NCI-H1417 (cell line): ENCODE measurements at places on chromosomes 6 and 20.

GRCh38 chr6:154167126-154167525 lies 128.1 kb downstream of the OPRM1 start:
- DNase-seq = peak; percentile 30

DNA sequence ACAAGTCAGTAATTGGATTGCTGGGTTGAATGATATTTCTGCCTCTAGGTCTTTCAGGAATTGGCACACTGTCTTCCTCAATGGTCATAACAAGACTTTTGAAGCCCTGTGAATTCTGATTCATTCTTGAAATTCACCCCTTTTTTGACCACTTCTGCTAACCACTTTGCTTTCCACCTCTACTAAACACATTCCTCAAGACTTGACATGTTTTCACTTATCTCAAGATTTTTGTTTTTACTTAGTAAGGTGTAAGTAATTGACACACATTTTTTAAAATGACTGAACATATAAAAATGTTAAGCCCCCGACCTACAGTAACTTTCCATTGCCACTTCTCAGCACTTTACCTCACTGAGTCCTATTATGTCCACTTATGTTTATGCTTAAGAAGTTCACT lies 239.1 kb downstream of the GRM1 start:
- DNase-seq = no peak

DNA sequence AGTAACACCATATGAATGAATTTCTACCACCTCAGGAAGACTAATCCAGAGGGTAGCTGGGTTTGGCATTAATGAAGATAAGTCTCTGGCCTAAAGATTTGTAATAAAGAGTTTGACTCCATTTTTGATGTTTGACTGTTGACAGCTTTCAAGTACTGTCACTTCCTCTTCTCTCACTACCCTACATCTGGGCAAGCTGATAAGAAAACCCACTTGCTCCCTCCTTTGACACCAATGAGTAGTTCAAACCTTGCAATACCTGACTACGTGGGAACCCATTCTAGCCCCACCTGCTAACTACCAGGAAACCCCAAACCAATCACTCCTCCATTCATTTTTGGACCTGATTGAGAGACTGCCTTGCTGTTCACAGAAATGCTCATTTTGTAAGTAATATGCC lies 621.5 kb downstream of the TENT5A start:
- DNase-seq = no peak

GRCh38 chr20:36794116-36794474 lies 20.5 kb upstream of the DSN1 start:
- no peak for DNase-seq

- no peak for DNase-seq
Measured at GRCh38 chr6:168525926-168526630, 85.1 kb downstream of the SMOC2 start.

DNA sequence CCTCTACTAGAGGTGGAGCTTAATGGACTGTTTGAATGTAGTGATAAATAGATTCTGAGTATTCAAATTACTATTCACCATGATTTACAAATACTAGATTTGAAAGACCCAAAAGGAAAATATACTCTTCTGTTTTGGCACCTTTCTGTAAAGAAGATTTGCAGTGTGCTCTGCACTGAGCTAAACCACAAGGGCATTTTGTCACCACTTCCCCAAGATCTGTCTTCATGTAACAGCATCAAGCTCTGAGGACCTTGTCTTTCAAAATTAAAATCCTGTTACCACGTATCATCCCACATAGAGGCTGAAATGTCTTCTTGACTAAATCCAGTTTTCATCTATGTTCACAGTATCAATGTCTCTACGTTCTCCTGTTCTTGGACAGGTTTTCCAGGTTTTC lies 3.3 kb upstream of the PGK2 start:
- DNase-seq = no peak

GRCh38 chr6:167910652-167911051 lies 83.9 kb downstream of the AFDN start:
- DNase-seq = no peak

- DNase-seq = no peak
Measured at GRCh38 chr6:120451508-120451907, 882.8 kb downstream of the TBC1D32 start.

GRCh38 chr6:53175027-53175426 lies 26.4 kb upstream of the GCM1 start:
- no peak for DNase-seq

DNA sequence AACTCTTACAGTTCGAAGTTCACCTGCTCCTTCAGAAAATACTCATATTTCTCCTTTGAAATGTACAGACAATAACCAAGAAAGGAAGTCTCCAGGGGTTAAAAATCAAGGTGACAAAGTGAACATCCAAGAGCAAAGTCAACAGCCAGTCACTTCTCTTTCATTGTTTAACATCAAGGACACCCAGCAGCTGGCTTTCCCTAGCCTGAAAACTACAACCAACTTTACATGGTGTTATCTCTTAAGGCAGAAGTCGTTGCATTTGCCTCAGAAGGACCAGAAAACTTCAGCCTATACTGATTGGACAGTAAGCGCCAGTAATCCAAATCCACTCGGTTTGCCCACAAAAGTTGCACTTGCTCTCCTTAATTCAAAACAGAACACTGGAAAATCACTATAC lies 113.3 kb downstream of the HIVEP1 start:
- DNase-seq = no peak

- no peak for DNase-seq
Measured at GRCh38 chr20:14845199-14846160, 508.1 kb upstream of the FLRT3 start.

DNA sequence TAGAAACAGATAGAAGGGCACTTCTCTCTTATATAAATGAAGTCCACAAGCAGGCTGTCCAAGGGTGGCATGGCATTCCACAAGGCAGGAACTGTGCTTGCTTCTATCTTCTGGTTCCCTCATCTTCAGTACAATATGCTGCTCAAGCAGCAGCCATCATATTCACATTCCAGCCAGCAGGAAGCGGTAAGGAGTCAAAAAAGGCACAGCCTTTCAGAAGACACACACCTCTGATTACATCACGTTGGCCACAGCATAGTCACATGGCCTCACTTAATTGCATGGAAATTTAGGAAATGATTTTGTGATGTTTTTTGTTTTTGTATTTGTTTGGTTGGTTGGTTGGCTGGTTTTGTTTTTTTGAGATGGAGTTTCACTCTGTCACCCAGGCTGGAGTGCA lies 19.0 kb downstream of the REM1 start:
- DNase-seq = peak; percentile 18

DNA sequence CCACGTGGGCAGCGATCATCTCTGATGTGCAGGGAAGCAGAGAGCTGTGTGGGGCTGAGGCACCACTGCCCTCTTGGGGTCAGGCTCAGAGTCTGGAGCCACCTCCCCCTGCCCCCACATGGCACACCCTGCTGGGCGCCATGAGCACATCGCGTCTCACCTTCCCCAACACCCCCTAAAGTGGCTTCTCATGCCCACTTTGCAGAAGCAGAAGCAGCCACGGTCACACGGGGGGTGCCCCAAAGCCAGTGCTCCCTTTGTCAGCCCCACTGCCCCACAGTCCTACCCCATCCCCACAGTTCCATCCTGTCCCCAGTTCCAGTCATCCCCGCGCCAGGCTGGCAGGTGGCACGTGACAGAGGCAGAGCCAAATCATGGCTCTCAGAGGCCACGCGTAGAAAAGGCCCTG lies 19.5 kb downstream of the SDCBP2 start:
- DNase-seq = no peak

- DNase-seq = no peak
Measured at GRCh38 chr6:147204843-147205311, 660 bp downstream of the STXBP5 start.

DNA sequence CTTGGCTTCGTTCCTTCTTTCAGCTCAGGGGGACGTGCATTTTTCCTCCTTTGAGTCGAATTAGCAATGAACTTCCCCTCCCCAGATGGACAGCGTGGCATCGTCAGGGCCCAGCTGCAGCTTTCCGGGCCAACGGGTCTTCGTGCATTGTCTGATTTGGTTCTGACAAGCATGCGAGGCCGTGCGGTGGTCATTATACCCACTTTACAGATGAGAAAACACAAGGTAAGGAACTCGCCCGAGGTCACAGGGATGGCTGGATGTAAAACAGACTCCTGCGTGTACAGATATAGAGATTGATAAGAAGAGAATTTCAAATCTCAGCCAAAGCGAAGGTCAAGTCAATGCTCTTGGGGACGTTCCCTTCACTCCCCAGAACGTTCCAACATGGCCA lies 187.6 kb upstream of the SULF2 start:
- DNase-seq = no peak

DNA sequence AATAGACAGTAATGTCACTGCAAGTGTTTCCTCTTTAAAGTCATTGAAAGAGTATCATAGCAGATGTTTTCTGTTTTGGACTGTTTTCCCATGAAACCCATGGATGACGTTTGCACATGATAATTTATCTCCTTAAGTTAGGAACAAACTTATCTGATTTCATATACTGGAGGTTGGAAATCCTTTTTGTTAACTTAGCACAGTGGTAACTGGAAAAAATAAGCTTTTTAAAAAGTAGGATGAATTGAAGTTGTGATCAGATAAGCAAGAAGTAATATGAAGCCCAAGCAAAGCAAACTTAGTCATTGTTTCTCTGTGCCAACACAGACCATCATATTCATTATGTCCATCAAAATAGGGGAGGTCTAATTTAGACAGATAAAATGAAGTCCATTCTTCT lies 61.6 kb downstream of the PLCB4 start:
- DNase-seq = no peak

DNA sequence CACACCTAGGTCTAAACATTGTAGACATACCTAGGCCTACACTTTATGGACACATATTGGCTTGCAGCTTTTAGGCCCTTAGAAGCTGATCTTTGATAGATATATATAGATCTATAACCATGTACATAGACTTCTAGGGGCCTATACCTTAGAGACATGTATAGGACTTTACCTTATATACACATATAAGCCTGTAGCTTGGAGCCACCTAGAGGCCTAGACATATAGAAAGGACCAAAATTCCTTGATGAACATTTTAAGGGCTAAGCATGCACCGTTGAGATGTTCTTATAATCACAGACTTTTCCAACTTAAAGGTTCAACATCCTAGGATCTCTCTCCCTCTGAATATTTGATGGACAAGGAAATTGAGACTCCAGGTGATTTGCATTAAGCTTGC lies 371.7 kb upstream of the SASH1 start:
- no peak for DNase-seq

DNA sequence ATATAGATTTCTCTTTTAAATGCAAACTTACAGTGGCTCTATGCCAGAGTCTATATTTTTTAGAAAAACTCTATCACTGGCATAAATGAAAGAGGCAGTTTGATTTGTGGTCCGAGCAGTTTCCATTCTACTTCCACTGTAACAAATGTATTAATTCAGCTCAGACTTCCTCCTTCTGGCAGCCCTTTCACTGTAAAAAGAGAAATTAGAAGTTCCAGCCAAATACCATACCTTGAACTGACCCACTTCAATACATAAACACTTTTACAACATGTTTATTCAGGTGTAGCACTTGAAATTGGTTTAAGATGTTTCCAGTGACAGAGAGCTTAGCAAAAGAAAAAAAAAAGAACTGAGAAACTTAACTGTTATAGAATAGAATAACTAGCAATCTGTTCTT lies 99.3 kb downstream of the BMP5 start:
- no peak for DNase-seq

- peak; percentile 59 for DNase-seq
Measured at GRCh38 chr6:159788753-159789376, 537 bp downstream of the TCP1 start.

DNA sequence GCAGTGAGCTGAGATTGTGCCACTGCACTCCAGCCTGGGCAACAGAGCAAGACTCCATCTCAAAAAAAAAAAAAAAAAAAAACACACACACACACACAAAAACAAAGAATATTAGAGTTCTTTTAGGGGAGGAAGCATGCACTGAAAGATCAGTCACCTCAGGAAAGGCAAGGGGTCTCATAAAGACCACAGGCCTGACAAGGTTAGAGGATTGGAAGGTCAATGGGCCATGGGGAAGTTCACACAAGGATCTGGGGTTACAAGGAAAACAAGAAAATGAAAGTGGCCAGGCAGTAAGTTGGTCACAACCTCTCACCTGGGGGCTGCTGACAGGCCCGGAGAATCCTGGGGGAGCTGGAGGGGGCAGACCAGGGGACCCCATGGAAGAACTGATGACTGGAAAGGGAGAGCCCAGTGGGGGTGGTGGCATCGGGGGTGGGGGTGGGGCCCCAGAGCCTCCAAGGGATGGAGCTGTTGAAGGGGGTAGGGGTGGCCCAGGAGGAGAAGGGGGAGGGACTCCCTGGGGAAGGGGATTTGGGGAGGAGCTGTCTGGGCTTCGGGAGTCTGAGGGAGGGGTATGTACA lies 1.5 kb downstream of the RXRB start:
- DNase-seq = no peak

GRCh38 chr20:41353530-41353929 lies 12.9 kb downstream of the LPIN3 start:
- DNase-seq = no peak

GRCh38 chr20:24577271-24577909 lies 108.0 kb downstream of the SYNDIG1 start:
- no peak for DNase-seq

DNA sequence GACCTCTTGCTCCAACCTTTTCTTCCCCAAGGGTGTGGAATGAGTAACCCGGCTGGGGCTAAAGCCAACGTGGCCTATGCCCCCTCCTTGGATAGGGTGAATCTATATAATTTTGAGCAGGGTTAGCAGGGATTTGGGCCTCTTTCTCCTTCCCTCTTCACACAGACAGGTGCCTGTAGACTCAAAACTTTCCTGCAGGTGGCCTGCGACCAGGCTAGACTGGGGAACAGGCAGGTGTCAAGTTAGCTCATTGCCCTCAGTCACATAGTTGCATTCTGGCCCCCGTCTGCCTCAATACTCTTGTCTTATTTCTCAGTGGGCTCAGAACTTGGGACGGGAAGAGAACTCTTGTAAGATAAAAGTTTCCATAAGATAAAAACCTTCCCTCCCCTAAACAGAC lies 243.0 kb downstream of the ATXN1 start:
- DNase-seq = no peak

DNA sequence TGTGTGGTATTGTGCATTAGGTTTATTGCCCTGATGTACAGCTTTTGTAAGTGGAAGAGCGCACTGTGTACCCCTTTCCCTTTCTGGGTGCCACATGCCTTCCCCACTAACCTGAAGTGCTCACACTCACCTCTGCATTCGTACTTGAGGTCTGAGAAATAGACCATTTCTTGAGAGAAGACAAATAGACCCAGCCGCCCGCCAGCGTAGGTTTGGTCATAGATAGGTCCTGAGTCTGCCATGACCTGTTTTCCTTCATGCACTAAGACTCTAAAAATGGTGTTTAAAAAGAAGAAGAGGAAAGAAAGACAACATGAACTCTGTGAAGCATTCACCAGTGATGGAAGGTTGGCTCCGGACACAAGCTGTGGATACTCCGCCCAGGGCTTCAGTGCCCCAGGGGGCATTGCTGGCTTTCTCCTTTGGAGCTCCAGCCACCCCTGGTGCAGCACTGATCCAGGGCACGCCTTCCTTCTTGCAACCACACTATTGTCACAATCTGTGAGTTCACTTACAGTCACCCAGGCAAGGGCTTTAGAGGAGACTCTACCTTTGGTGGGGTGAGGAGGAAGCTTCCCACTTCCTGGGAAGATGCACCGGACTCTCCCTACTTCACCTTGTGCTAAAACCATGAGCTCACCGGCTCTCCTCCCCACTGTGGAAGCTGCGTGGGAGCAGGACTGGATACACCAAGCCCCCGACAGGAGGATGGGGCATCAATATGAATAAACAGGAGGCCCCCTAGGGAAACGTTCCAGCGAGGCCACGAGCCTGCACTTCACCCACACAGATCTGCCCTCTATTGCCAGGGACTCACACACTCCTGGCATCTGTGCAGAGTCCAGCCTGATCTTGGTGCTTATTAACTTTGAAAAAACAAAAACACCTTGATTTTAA lies 33.3 kb downstream of the THBS2 start:
- DNase-seq = no peak
